ENCODE measurements at places on chromosomes 7 and 10.

DNA sequence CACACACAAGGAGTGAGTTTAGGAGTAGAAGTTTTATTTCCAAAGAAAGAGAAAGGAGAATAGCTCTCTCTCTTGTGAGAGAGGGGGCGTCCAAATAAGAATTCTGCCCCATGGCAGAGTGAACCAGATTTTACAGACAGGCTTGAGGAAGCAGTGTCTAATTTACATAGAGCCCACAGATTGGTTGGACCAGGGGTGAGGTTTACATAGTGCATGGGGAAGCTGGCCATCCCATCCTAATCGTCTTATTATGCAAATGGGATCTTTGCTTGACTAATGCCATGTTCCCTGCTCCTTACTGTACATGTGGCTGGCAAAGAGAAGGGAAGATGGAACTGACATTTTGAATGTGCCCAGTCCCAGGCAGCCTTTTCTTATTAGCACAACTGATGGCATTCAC, 60.0 kb upstream of the ACSM6 start:
- DNase-seq = no peak

GRCh38 chr7:23864973-23865372, 155.0 kb downstream of the STK31 start:
- peak; percentile 23 for DNase-seq

DNA sequence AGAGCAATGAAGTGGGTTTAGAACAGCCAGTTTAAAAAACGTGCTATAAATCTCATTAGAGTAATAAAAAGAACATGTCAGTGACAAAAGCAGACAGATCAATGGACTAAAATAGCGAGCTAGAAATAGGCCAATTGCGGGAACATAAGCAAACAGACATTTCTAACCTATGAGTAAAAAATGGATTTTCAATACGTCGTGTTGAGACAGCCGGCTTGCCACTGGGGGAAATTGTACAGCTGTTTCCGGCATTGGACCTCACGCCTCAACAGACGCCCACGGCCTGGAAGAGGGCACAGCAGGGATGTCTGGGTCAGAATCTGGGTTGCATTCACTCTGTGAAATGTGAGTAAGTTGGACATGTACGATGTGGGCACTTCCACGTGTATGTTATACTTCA, 92.9 kb downstream of the SVOPL start:
- DNase-seq = no peak

- DNase-seq = peak; percentile 22
Observed at GRCh38 chr10:113704637-113705343, 25.1 kb downstream of the CASP7 start.

DNA sequence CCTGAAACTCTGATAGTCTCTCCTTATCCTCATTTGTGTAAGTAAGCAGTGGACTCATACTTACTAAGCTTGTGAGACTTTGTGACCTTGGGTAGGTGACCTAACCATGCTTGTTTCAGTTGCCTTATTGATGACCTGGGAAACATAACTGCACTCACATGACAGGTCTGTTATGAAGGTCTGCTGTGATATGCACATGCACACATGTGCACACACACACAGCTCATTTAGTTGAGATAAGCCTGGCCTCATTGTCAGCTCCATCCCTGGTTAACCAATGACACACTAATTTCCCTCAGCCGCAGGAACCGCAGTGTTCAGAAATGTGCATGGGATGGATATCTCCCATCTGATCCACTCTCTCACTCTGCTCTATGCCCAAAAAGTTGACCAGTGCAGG, 177.2 kb downstream of the GPAM start:
- DNase-seq = no peak

GRCh38 chr7:76327610-76328009, 25.1 kb downstream of the HSPB1 start:
- DNase-seq = peak; percentile 32

GRCh38 chr7:94294471-94295131, 100.1 kb upstream of the COL1A2 start:
- DNase-seq = no peak

DNA sequence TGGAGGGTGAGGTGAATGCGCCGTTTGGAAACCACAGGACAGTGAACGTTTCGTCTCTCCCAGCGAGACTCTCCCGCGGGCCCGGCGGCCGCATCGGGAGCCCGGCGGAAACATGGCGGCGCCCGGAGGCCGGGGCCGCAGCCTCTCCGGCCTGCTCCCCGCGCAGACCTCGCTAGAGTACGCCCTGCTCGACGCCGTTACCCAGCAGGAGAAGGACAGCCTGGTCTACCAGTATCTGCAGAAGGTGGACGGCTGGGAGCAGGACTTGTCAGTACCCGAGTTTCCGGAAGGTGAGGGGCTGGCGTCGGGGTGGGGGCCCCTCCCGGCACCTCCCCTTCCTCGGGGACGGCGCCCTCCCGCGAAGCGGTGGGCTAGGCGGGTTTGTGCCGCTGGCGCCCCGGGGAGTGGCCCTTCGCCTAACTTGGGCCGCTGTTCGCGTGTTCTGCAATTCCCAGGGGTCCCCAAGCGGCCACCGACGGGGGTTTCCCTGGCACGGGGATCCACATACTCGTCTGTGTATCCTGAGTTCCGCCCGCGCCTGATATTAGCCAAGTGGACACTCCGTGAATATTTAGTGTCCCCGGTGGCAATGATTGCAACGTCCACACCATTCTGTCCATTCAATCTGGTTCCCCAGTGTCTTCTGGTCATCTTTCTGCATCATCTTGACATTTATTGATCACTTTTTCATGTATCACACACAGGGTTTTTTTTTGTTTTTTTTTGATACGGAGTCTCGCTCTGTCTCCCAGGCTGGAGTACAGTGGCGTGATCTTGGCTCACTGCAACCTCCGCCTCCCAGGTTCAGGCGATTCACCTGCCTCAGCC, 514 bp downstream of the NHLRC2 start:
- peak; percentile 77 for DNase-seq

GRCh38 chr10:101272229-101272868, 43.1 kb upstream of the LBX1 start:
- DNase-seq = peak; percentile 64

- no peak for DNase-seq
Observed at GRCh38 chr10:78692071-78692470, 376.7 kb upstream of the ZMIZ1 start.

DNA sequence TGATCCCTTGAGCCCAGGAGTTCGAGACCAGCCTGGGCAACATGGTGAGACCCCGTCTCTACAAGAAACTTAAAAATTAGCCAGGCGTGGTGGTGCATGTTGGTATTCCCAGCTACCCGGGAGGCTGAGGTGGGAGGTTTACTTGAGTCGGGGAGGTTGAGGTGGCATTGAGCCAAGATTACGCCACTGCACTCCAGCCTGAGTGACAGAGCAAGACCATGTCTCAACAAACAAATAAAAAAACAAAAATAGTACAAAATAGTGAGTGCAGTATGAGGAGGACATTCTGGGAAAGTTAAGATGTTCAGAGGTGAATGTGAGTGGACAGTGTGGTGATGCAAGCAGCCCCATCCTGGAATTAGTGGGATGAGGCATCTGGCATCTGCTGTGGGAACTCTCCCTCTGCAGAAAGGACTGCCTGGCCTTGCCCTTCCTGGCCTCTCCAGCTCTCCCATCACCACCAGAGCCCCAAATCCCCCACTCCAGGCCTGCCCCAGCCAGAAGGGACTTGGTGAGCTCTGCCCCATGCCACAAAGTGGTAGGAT, 96.6 kb upstream of the PARD3 start:
- no peak for DNase-seq

GRCh38 chr10:26554246-26554645, 116.1 kb downstream of the APBB1IP start:
- DNase-seq = no peak

GRCh38 chr10:17007418-17007770, 122.2 kb downstream of the CUBN start:
- no peak for DNase-seq

DNA sequence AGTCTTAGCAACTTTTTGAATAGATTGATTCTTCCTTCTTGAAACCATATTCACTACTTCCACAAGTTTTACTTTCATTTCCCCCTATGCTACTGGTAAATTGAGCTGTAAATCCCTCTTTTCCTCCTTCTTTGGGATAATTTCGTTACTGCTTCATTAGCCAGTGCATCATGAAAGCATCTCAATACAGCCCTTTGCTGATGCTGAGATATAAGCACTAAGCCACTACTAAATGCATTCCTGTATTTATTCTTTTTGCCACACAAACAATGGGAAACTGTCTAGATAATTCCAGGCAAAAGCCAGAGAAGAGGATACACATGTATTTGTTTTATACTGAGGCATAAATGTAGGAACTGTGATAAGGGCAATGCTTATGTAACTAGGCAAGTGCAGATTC, 313.9 kb downstream of the NXPH1 start:
- no peak for DNase-seq

DNA sequence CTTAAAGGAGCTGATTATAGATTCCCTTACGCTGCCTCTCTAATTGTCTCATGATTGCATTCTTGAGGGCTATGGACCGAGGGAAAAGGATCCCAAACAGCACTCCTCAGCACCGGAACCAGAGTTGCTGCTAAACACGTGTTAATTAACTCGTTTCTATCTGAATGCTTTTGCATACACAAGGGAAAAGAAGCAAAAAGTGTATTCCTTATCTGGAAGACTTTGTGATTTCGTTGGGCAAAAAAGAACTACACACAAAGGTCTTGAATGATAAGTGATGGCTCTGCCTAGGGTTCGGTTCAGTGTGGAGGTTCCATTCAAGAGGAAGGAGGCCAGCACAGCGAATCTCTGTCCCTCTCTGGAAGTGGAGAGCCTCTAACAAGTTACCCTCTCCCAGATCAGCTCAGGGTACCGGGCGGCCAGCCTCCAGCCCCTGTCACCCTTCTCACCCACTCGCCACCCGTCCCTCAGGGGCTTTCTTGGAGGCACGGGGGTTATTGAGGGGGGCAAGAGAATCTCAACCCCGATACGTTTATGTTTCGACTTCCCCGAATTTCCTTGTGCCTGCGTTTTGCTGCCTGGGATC, 515 bp upstream of the SLC4A2 start:
- DNase-seq = peak; percentile 50

DNA sequence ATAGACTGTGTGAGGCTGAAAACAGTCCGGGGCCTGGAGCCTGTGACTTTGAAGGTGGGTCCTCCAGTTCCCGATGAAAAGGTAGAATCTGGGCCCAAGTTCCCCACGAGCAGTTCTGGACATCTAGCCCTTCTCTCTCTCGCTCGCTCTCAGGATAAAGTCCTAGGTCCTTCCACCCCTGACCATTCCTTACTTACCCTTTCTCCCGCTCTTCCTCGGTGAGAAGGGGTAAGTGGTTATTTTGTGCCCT, 713 bp downstream of the IMMP2L start:
- DNase-seq = no peak

DNA sequence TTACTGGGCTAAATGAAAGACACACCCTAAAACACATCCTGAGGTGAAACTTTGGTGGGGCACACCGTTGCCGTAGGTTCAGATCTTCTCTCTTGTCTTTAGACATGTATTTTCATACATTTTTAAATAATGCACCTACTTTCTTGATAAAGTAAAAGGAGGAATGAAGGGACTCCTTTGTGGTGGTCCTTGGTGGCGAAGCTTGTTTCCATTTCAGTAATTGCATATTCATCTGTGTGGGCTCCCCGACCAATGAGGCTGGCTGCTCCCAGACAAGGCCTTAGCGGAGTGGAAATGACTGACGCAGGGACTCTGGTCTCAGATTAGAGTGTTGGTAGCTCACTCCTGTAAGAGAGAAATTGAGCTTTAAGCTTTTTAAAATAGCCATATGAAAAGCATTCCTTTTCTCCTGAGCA, 815 bp downstream of the CCSER2 start:
- no peak for DNase-seq

GRCh38 chr7:70694971-70695794, 436.8 kb upstream of the GALNT17 start:
- no peak for DNase-seq

GRCh38 chr7:18419456-18419855, 76.1 kb upstream of the HDAC9 start:
- DNase-seq = no peak

- peak; percentile 27 for DNase-seq
Observed at GRCh38 chr10:95031656-95032055, 37.6 kb downstream of the CYP2C8 start.

DNA sequence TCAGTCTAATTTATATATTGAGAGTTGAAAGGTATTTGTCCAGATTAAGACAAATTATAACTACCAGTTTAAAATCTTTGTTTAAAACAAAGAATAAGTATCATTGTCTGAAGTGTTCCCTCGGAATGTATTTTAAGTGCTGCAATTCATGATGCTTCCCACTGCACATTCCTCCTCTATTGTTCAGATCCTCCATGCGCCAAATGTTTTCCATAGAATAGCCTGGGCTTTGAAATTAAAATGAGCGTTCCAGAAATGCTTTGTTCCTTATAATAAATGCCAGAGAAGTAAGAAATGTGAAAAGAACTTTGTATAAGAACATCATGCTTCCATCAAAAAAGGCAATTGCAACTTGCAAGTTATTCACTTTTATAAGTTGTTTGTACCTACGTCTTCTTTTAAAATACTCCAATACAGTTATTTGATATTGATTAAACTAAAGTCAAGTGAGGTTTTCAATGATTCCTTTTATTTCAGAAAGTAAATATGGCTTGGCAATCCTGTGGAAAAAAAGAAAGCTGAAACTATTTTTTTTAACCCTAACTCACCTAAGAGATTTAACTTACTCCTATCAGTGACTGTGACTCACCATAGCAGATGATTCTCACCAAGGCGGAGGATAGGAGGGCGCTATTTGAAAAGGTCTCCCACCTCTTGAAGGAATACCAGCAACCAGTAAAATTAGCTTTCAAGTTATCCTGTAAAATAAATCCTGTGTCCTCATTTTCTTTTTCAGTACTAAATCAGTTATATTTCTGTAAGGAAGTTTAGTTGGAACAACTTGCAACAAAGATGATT, 85.8 kb downstream of the CTNNA3 start:
- DNase-seq = no peak

DNA sequence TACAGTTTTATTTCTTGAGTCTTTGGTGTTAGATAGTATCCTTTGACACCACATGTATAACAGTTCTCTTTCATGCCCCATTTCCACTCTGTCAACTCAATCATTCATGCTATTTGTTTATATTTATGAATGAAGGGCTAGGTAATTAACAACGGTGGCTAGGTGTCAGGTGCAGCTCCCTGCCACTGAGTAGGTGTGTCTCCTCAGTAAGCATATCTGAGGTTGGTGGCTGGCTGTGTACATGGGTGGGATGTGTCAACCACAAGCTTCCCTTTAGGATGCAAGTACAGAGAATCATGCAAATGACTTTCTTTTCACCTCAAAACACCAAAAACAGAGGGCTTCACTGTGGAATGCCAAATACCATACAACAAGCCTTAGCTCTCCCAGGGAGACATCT, 83.4 kb downstream of the ZNF365 start:
- DNase-seq = no peak

DNA sequence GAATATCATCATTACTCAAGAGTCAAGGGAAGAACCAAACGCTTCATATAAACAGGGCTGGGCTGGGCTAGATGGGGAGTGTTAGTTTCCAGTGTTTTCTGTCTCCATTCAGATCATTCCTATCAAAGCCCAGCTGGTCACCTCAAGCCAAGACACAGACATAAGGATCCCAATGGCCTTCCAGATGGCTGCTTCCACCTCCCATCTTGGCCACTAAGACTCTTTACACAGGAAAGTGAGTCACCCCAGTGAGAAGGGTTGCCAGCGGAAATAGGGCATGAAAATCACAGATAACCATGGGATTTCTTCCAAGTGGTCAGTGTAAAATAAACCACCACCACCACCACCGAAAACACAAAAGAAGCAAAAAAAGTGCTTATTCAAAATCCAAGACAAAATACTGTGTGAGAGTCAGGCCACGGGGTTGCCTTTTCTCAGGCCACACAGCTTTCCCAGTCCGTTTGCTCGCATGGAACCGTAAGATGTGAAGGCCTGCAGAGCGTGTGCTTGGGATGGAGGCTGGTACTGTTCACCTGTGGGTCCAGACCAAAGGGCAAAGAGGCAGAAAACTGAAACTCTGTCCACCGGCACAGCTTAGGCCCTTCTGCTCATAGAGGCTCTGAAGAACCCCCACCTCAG, 5.6 kb downstream of the PRSS2 start:
- DNase-seq = no peak

All from erythroblast (primary cell).